ENCODE measurements at places on chromosomes 5 and 9. TPM values are rescaled to one million over a fixed set of nuclear protein-coding genes. Genes with fewer than 3 reads are reported as not detected.

GRCh38 chr9:91486699-91487497 is 63.3 kb upstream of the NFIL3 start:
- no peak for DNase-seq

GRCh38 chr5:66363097-66363496 is 219.0 kb downstream of the SREK1 start:
- DNase-seq = no peak

- no peak for DNase-seq
Measured at GRCh38 chr5:24649531-24649930, 4.8 kb upstream of the CDH10 start.

The SLIT3 gene
- 7.4 TPM for total RNA-seq

DNA sequence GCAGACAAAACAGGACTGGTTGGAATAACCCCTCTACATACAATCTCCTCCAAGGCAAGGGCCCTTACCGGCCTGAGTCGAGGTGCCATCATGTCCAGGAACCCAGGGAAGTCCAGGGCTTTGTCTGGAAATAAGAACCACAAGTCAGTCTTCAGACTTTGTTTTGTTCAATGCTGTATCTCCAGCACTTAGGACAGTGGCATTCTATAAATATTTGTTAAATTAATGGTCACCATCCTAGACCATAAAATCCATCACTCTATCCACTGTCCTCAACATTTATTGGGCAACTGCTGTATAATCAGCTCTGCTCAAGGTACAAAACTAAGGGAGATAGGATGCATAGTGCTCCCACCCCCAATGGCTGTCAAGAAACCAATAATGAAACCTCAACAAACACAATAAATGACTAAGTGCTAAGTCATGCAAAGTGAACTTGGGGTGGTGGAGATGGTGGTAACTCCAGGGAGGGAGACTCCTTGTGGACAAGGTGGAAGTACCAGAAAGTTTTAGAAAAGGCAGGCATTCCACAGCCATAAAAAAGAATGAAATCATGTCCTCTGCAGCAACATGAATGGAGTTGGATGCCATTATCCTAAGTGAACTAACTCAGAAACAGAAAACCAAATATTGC is 5.0 kb downstream of the RELL2 start:
- no peak for DNase-seq
